ENCODE measurements at places on chromosomes 1 and 21.

GRCh38 chr1:223189903-223190724 lies 47.1 kb upstream of the TLR5 start:
- DNase-seq, result no peak

DNA sequence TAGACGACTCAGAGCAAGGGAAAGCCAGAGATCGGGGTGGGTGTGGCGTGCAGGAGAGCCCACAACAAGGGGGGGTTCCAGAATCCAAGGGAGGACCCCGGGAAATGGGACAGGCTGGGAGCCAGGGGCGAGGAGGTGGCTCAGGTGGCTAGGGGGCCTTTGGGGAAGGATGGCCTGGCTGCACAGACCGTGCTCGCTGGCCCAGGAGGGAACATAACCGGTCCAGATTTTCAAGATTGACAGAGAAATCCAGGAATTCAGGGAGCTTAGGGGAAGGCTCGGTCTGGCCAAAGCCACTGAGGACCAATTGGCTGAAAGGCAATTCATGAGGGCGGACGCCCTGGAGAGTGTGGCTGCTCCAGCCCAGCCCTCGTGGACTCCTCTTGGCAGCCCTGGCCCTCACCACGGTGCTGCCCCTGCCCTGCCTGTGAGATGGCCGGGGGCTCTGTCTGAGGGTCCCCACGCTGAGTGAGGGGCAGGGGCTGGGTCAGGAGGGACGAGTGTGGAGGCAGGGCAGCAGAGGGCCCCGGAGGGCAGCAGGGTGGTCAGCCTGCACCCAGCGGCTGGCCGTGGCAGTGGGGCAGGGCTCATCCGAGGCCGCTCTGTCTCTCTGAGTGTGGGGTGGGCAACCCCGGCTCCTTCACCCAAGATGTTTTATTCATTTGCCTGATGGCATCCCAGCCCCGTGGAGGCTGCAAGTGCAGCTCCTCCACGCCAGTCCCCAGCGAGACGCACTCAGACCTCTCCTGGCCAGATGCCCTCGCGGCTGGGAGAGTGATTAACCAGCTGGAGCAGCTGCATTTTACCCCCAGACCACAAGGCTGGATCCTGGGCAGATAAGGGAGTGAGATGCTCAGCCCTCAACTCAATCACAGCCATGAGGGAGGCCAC lies 5.6 kb upstream of the LRRC3 start:
- no peak for DNase-seq

GRCh38 chr1:1371746-1372711 lies 3.0 kb downstream of the AURKAIP1 start:
- DNase-seq, result peak; percentile 71

DNA sequence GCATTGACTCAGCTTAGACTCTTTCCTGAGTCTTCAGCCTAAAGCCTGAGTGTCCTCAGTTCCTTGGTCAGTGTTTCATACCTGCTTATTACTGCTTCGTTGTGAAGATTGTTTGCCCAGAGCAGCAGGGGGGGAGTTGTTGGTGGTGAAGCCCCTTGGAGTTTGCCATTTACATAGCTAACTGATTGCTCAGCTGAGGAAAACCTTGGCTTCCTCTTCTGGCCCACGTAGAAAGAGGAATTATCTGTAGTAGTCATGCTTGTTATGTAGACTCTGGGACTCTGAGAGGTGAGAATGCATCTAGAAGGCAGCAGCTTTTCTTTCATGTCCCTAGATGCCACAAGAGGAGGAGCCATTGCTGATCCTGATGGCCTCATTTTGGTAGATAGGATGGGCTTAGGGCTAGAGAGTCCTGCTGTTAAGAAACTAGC lies 125.9 kb downstream of the MAST2 start:
- no peak for DNase-seq

GRCh38 chr1:66460776-66461175 lies 73.2 kb upstream of the SGIP1 start:
- DNase-seq, result no peak

- no peak for DNase-seq
Observed at GRCh38 chr1:8357329-8358101, 39.6 kb downstream of the SLC45A1 start.

DNA sequence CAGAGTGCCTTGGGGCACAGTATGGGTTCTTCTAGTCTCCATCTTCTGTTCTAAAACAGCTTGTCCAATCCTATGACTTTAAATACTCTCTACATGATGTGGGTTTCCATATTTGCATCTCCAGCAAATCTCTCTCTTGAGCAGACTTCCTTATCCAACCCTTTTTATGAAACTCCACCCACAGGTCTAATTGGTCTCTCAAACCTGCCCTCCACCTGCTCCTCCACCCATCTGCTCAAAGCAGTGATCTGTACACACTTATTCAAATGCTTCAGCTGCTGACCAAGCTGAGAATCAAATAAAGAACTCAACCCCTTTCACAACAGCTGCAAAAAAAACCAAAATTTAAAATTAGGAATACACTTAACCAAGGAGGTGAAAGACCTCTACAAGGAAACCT lies 11.5 kb downstream of the MCOLN2 start:
- no peak for DNase-seq

DNA sequence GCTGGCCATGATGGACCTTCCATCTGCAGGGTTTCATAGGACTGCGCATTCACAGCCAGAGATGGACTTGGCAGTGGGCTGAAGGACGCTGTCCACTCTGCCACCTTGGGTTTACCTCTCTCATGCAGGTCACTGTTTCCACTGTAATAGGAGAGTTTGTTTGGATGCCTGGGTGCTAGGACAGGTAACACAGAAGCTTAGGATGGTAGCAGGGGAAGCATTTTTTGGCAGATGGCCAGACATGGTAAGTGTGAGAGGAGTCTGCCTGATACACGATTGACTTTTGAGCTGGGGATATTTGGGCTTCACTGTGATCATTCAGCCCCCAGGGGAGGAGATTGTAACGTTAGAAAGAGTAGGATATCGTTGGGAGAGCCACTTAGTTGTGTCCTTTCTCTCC lies 11.8 kb downstream of the PSEN2 start:
- DNase-seq, result no peak

DNA sequence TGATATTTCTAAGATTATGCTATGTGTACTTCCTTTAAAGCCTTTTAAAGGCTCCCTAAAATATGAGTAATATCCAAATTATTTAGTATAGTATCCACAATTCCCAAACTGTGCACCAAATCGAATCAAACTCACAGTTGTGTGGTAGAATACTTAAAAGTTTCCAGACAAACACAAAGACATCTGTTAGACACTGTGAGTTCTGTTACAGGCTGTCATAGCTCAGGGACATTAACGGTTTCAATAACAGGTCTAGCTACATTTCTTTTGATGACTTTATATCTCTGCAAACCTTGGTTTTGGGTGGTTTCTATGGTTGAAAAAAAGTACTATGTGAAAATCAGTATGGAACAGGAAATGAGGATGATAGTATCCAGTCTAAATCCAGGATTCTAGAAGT lies 36.9 kb upstream of the NEK7 start:
- DNase-seq, result no peak

DNA sequence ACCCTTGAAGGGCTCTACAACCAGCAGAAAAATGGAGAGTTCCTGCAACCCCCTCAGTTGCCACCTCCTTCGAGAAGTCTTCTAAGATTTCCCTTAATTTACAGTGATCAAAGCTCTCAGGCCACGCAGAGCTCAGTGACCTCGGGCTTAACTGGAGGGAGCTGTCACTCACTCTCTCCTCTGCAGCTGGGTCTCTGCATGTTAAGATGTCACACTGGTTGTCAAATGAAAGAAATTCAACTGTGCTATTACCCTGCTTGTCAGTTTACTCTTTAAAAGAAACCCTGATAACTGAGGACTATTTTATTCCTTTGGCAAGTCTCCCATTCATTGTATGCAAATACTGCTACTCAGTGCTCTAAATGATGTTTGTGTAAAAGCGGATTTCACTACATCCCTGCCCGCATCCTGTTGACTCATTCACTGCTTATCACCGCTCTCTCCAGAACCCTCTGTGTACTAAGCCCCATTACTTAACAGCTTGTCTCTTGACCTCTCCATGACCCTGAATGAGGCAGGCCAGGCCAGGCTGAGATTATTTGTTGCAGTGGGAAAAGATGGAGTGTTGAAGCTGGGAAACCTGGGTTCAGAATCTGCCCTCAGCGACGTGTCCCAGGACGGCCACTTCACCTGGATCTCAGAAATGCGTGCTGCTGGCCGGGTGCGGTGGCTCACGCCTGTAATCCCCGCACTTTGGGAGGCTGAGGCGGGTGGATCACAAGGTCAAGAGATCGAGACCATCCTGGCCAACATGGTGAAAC lies 13.7 kb downstream of the DHRS3 start:
- no peak for DNase-seq

- no peak for DNase-seq
Observed at GRCh38 chr1:14605945-14606344, 7.5 kb downstream of the KAZN start.

GRCh38 chr1:83500531-83500930 lies 498.4 kb downstream of the TTLL7 start:
- DNase-seq, result no peak

- DNase-seq, result no peak
Observed at GRCh38 chr1:217896490-217896889, 265.3 kb downstream of the SPATA17 start.

DNA sequence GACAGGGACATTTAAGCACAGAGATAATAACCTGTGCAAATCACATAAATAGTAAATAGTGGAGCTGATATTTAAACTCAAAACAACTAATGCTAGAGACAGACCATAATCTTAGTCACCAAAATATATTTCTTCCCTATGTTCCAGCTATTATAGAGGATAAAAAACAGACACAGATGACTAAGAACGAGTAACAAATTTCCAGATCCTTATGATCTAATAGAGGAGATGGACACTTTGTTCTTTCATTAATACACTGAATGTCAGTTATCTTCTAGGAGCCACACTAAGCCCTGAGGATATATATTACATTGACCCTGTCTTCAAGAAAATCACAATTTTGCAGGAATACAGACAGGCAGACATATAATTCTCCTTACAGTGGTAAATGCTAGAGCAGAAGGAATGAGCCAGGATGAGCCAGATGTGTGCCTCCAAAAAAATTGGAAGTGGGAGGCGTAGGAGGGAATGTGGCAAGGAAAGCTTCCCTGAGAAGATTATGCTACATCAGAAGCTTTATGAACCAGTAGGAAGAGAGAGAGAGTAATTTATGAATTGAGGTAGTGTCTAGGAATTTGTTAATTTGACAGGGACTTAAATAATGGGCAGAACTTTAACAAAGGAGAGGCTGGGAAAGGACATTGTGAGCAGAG lies 395.4 kb upstream of the BEND5 start:
- no peak for DNase-seq

DNA sequence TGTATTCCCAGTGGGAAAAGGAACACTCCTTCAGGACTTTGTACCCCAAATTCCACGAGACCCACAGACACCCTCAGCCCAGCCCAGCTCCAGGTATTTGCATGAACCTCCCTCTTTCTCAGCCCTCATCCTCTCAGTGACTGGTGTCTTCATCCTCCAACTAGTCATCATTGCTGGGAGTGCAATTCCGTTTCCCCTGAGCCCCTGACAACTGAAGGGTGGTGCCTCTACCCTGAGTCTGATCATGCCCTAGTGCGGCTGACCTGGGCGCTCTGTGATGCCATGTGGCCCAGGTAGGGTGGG lies 3.8 kb upstream of the ZNF692 start:
- no peak for DNase-seq

- peak; percentile 78 for DNase-seq
Observed at GRCh38 chr1:22799971-22800370, 89.3 kb downstream of the EPHB2 start.

DNA sequence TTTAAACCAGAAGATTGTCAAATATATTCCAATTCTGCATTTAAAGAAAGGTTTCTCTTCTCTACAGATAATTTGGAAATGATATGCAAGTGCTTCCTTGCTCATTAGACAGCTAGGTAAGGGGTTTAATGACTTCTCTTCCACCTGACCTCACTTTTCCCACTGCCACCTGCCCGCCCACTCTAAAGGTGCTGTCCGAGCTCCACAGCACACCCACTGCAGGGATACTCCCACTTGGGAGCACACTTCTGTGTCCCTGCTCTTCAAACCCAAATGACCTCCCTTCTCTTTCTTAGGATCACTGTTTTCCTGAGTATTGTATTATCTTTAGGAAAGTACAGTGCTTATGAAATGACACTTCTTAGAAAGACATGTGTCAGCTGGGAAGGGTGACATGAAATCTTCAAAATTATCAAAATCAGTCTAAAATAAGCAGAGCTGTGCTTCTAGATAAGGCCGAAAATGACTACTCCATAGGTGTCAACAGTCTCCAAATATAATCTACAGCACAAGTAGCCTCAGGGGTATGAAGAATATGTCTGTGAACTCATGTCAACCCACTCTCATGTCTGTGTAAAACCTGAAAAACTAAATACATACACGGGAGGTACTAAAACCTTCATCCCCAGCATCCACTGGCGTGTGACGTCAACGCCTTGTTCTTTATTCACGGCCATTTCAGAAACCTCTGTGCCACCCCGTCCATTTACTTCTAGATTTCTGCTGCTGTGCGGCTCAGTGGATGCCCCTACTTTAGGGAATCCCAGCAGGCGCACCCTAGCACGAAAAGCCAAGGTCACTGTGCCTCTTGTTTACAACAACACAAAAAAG lies 71.0 kb downstream of the SLC45A1 start:
- DNase-seq, result no peak

- DNase-seq, result no peak
Observed at GRCh38 chr1:18921516-18922251, 19.3 kb upstream of the ALDH4A1 start.

DNA sequence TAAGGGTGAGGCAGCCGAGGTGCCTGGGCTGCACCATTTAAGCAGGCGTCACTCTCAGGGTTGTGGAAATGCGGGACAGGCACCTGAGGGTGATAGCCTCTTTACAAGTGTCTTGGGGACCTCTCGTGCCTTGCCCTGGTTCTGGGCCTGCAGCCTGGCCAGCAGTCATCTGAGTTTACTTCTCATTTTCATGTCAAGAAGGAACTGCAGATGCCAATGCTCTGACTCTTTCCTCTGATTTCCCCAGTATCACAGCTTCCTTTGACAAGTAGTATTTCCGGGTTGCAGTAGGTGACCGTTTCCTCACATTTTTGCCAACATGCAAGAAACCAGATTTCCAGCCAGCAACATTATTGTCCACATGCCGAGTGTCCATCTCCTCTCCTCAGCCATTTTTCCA lies 286.9 kb downstream of the DISC1 start:
- DNase-seq, result no peak

- DNase-seq, result no peak
Observed at GRCh38 chr1:56336982-56337381, 242.4 kb downstream of the PLPP3 start.

GRCh38 chr1:16260814-16261213 lies 23.8 kb upstream of the CPLANE2 start:
- DNase-seq, result no peak

DNA sequence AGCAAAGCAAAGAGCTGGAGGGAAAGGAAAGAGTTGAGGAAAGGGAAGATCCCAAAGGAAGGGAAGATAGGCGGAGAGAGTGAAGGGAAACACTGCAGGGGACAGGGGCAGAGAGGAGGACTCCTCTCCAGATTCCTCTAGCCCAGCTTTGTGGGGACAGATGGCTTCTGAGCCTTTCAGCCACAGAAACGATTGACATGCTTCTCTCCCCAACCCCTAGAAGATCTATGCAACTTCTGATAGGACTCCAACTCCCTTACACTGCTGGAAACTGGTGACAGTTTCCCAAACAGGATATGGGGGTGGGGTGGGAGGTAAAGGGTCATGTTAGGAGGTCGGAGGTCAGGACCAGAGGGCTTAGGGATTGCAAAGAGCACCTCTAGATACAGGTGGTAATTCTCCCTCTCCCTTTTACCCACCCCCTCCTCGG lies 6.5 kb downstream of the MEX3A start:
- no peak for DNase-seq

All from dorsolateral prefrontal cortex (tissue), 122 donors.